ENCODE measurements at places on chromosomes 7 and 10.
A peak's percentile ranks its signal among the peaks of the same experiment; 100 is the strongest.

DNA sequence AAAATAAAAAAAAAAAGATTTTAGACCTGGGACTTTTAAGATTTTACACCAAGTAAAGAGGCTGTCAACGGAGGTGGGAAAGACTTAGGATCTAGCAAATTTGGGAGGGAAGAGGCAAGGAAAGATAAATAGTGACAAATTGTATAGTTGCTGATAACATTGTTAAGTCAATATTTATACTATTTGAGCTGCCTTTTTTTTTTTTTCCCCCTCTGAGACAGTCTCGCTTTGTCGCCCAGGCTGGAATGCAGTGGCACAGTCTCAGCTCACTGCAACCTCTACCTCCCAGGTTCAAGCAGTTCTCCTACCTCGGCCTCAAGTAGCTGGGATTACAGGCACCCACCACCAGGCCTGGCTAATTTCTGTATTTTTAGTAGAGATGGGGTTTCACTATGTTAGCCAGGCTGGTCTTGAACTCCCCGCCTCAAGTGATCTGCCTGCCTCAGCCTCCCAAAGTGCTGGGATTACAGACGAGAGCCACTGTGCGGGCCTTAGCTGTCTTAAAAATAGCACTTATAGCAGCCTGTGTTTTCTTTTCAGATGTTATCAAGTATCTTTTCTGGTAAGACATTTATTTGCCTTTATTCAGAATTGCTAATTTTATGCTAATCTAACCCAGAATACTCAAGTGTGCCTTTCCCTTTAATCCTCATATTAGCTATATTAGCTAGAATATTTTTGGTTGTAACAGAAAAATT lies 94.5 kb downstream of the MMRN2 start:
- no peak for DNase-seq

- no peak for DNase-seq
Observed at GRCh38 chr7:104005197-104005596, 15.7 kb upstream of the RELN start.

DNA sequence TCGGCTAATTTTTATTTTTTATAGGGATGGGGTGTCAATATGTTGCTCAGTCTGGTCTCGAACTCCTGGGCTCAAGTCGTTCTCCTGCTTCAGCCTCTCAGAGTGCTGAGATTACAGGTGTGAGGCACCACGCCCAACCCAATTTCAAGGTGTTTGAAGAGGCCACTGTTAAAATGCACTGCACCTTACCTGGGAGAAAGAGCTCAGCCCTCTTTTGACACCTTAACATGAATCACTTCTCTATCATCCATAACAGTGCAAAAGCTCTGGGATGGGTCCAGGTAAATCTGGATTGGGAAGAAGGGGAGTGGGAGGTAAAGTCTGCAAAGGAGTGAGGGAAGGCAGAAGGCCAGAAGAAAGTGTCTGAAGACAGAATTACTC lies 557 bp upstream of the ZNF282 start:
- DNase-seq: no peak

DNA sequence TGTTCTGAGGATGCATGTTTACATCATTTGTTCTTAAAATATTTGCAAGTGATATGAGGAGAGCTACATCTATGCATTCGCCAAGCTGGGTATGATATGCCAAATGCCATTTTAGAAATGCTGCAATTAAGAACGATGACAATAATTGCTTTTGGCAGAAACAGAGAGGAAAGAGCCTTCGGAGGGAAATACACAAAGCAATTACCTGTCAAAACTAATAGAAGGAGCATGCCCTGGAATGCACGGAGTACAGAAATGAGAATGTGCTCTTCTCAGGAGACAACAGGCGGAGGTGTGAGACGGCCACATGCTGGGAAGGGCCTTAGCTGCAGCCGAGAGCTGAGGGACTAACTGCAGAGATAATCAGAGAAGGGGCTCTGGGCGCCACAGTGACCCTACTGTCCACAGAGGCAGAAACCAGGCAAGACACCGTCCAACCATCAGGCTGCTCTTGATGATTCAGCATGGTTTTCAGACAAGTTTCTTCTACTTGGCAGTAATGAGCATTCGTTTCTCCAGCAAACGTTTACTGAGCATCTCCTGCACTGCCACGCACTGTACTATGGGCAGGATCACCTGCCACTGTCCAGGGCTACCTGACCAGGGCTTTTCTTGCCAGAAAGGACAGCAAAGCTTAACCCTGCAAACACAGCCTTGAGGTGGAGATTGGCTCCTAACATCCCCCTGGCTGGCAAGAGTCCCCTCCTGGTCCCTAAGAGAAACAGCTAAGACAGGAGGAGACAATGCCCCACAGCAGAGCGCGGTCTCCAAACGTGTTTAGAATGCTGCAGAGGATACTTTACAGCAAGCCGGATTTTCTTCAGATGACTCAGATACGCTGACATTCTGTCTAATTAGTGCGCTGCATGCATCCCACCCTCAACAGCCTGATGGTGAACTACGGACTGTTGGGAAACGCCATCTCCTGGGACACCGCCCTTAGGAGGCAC lies 18.1 kb downstream of the VIPR2 start:
- no peak for DNase-seq

- peak; percentile 99 for DNase-seq
Observed at GRCh38 chr10:30736685-30737232, 107.2 kb upstream of the LYZL2 start.

DNA sequence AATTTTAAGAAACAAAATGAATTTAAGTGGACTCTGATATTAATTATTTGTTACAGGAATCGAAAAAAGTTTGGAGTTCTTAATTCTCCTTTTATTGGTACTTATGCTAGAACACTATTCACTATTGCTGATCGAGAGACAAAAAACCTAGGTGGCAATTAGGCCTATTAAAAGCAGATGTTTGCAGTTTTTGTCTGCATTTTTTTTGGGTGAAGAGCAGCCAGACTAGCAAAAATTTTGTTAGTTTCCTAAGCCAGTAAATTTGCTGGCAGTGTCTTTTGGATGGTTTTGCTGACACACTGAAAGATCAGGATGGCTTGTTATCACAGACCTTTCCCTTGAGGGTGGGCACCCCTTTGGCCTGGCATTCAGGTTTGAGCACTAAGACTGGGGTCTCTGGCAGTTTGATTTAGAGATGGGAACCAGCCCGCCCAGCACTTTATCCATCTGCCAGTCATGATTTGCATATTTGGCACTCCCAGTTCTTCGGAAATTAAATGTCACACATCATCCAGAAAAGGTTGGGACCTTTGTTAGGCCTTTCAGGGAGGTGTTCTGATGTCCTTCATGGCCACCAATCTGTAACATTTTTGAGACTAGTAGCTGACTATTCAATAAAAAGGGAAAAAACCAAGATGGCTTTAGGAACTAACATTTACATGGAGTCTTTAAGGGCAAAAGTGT lies 57.3 kb downstream of the INPP5F start:
- DNase-seq: no peak

DNA sequence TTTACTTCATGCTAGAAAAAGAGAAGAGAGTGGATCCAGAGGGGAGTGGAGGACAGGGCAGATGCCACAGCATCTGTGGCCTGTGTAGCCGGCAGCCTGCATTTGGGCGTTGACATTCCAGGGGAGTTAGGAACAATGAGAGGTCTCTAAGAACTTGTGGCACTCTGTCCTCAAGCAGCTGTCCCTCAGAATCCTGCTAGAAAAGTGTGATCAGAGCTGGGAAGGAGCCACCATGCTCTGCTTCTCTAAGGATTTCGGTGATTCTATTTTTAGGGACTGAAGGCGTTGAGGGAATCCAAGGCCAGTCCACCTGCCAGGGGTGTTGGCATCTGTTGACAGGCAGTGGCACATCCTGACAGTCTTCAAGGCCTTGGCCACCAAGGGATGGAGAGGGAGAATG lies 7.6 kb downstream of the LRIT2 start:
- no peak for DNase-seq

GRCh38 chr7:142760071-142760642 lies 10.6 kb upstream of the PRSS2 start:
- DNase-seq: no peak

DNA sequence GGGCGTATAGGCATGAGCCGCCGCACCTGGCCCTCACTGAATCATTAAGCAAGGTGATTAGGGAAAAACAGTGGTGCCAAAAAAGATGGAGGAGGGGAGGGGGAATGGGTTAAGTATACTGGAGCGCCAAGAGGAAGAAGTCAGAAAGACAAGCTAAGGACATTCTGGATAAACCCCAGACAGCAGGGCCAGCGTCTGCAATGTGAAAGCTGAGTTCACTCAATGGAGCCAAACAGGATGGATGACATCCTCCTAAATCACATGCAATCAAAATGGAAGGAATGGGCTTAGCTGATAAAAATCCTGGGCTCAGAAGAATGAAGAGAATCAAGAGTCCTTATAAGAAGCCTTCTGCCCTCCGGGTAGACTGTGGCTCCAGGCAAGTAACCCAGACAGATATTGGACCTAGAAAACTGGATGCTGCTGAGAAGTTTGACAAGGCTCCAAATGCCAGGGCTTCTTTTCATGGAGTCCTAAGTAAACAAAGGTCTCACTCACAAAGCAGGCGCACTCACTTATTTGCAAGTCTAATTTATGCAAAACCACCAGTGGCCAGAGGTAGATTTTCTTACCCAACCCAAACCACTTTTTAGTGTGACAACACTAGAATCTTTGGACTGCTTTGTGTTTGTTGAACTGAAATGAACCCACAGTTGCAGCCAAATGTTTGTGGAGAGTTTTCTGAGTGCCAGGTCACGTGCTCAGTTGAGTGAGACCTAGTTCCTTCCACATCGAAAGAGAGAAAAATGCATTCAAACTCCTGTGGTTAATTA lies 519.1 kb upstream of the AUTS2 start:
- DNase-seq: no peak

- DNase-seq: no peak
Observed at GRCh38 chr7:121793716-121794115, 79.2 kb upstream of the PTPRZ1 start.

DNA sequence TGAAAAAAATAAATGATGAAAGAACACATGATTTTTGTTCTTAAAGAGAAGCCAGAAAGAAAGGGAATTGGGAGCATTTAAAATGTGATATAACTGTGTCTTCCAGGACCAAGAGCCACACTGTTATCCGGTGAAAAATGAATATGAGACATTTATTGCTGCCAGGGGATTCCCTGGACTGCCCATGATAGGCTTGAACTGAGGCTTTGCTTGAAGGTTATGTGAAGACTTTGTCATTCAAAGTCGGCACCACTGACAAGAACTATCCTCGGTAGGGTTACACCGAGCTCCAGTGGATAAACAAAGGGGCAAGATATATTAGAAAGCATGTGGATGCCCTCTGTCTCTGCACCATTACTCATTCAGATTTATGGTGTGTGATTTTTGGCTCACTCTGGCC lies 125.4 kb upstream of the MINDY3 start:
- no peak for DNase-seq

DNA sequence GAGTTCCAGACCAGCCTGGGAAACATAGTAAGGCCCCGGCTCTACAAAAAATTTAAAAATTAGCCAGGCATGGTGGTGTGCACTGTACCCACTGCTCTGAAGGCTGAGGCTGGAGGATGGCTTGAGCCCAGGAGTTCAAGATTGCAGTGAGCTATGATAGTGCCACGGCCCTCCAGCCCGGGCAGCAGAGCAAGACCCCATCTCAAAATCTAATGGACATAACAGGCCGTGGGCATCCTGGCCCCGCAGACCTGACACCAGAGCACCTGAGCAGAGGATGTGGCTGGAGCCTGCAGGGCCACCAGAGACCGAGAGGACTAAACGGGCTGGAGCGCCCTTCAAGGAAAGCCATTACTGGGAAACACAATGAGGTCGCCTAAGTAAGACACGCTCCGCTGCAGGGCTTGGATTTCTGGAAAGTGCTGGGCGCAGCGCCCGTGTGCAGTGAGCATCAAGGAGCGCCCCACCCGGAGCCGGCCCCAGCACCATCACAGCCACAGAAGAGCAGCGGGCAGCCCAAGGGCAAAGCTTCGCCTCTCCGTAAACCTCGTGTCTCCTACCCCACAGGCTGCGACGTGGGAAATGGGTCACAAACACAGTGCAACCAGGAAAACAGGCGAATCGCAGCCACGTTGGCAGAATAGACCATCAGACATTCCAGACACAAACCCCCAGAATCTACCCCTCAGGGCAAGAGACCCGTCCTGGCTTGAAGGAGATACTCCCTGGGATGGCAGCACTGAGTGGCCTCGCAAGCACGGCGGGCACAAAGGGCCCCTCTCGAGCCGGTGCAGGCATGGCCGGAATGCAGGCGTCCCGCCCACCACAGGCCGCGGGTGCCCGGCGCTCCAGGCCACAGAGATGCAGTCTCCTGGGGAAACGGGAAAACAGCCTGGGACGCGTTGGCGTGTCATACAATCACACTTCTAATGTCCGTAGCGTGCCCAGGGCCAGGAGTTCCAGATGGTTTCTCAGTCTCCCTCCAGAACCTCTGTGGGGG lies 4.9 kb downstream of the RADIL start:
- DNase-seq: no peak
